ENCODE measurements at places on chromosomes 5 and 9.
A peak's percentile ranks its signal among the peaks of the same experiment; 100 is the strongest.

DNA sequence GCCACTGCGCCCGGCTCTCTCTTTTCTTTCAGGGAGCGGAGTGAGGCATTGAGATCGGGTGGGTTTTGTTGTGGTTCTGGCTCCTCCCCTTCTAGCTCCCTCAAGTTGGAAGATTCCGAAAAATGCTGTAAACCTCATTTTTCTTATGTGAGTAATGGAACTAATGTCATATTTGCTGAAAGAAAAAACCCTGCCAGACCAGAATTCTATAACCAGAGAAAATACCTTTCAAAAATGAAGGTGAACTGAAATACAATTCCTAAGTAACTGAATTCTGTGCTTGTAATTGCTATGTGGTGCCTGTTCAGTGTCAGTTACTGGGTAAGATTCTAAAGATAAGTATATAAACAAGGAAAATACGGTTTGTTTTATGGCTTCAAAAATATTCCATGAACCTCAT, 30.9 kb upstream of the CDK20 start:
- no peak for DNase-seq

- DNase-seq: no peak
Observed at GRCh38 chr5:150134198-150134588, 21.5 kb downstream of the PDGFRB start.

- DNase-seq: no peak
Observed at GRCh38 chr5:85512896-85513295, 1104.8 kb upstream of the COX7C start.

DNA sequence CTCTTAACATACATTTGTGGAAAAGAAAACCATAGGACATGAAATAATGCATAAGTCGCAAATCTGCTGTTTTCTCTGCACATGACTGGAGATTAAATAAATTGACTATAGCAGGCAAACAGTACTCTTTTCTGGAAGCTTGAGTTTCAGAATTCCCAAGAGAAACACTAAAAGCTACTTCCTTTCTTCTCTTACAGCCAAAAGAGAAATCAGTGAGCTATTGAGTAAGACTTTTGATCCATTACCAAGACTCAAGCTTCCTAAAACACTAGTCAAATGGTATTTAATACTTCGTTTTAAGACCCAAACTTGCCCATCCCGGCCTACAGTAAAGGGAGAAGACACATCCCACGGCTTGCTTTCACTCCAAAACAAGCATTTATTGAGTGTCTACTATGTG, 335.8 kb upstream of the PUM3 start:
- DNase-seq: no peak

GRCh38 chr5:117041926-117042595, 467.4 kb upstream of the SEMA6A start:
- no peak for DNase-seq

DNA sequence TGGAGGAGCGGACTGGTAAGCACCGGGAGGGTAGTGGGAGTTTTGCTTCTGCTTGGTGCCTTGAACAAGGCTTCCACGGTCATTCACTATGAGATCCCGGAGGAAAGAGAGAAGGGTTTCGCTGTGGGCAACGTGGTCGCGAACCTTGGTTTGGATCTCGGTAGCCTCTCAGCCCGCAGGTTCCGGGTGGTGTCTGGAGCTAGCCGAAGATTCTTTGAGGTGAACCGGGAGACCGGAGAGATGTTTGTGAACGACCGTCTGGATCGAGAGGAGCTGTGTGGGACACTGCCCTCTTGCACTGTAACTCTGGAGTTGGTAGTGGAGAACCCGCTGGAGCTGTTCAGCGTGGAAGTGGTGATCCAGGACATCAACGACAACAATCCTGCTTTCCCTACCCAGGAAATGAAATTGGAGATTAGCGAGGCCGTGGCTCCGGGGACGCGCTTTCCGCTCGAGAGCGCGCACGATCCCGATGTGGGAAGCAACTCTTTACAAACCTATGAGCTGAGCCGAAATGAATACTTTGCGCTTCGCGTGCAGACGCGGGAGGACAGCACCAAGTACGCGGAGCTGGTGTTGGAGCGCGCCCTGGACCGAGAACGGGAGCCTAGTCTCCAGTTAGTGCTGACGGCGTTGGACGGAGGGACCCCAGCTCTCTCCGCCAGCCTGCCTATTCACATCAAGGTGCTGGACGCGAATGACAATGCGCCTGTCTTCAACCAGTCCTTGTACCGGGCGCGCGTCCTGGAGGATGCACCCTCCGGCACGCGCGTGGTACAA, 556 bp downstream of the PCDHGC3 start:
- no peak for DNase-seq

GRCh38 chr9:5459289-5459829, 9.0 kb downstream of the CD274 start:
- DNase-seq: no peak

- peak; percentile 30 for DNase-seq
Observed at GRCh38 chr5:177403102-177403791, 2.8 kb upstream of the PFN3 start.

DNA sequence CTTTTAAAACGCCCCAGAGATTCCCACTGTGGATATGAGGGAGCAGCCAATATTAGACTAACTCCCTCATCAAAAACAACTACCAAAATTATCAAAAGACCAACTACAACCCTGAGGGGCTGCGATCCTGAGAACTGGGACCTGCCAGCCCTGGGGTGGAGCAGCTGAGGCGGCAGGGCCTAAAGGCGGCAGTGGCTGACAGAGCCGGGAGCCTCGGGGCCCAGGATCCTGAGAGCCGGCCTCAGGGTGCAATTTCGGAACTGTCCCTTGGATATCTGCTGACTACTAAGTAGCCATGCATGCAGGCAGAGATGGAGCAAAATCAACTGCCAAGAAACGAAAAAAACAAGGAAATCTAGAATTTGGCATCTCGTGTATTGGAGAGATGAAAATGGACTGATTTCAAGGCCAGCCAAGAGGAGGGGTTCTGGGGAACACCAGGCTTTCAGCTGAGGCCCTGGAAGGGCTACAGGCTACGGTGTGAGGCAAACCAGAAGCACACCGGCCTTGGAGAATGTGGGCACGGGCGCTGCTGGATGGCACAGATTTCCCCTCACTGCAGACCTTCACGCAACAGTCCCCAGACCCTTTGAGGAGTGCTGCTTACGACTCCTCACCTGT, 63.6 kb upstream of the UBAC1 start:
- DNase-seq: no peak

GRCh38 chr9:136111910-136112309, 6.8 kb downstream of the TMEM250 start:
- no peak for DNase-seq

DNA sequence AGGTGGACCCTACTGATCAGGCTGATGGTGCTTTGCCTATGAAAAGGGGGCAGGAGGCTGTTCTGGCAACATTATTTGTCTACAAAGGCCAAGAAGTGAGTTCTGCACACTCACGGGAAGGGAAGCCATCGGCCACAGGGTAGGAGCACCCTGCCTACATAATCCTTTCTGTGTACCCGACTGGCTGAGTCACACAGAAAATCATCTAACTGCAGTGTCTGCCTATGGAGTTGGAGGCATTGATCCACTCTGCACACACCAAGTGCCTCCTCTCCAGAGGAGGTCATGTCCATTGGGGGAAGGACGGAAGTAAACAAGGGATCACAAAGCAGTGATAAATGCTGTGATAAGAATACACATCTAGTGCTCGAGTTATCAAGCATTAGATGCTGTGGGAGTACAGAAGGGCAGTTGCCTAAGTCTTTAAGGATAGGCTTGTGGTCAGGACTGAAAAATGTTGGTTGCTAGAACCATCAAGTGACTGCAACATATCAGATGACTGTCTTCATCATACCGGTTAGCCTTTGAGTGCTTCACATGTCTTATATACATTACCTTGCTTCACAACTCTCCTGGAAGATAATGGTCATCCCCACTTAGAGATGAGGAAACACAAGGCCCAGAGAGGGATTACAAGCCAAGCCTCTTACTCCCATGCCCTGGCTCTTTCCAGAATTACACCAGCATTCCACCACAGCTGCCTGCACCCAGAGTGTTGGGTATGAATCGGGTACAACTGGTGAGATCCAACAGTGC, 1.3 kb upstream of the SLC2A8 start:
- no peak for DNase-seq

- no peak for DNase-seq
Observed at GRCh38 chr5:995318-995717, 13.3 kb upstream of the NKD2 start.

DNA sequence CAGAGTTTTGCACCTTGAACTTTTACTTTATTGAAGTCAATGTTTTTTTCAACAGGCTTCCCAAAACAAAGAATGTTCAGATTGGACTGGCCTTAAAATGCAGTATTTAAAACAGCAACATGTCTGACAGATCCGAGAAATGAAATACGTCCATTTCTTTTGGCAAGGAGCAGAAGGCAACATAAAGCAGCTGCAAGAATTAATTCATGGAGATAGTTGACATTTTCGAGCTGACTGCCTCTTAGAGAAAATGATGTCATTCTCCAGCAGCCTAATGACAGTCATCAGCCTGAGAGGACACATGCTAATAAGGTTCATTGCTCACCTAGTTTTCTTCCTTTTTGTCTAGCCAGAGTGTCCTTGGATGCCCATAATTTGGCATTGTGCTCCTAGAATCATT, 232.2 kb upstream of the SEMA6A start:
- no peak for DNase-seq

Data from stimulated activated CD4-positive, alpha-beta T cell treated with anti-CD3 and anti-CD28 coated beads, Interleukin-15, amount 100 ng/mL, for 1 hour (primary cell).